ENCODE measurements at places on chromosomes 7 and 10.

GRCh38 chr7:33698692-33699128 lies 206.6 kb upstream of the BMPER start:
- no peak for DNase-seq

DNA sequence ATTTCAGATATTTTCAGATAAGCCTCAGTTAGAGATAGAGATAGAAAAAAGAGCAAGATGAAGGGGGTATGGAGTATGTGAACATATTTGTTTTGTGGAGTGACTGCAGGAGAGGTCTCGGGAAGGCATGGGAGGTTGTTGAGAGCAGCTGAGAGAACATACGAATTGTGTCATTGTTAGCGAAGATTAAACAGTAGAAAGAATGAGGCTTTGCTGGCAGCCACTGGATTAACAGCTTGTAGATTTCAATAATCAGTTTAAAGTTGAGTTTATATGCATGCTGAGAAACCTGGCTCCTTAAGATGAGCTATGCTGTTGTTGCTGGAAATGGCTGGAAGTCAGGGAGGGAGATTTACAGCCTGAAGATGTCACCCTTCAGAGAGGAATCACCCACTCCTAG lies 100.9 kb upstream of the SORCS3 start:
- no peak for DNase-seq

DNA sequence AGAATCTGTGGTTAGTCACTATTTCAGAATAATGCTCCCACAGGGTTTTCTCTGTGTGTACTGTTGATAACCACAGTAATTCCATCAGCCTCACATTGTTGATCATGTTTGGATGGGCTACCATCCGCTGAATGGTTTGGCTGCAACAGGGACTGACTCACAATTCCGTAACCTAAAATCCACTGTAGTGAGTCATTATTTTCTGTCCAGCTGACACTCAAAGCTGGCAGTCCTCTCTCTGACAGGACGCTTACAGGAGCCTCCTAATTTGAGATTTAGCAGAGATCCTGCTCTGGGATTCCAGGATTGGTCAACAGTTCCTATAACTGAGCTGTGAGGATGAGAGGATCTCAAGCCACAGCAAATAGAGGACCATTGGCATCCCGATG lies 32.7 kb downstream of the VWA2 start:
- peak; percentile 76 for DNase-seq

DNA sequence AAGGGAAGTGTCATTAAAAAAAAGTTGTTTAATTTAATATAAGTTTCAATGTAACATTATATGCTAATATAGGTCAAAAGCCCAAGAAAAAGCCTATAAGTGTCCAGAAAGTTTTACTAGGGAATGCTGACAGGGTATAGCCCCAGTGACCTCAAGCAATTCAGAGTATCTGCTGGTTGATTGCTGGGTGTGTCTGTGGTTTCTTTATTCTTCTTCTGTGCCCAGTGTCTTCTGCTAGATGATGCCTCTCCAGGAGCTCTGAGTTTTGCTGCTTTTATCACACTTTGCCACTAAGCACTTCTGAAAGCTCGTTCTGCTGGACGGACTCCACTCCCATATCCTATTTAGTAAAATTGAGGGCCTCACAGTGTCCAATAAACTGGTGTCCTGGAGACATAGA lies 212.2 kb upstream of the NRG3 start:
- no peak for DNase-seq

GRCh38 chr10:49690698-49691356 lies 11.4 kb downstream of the C10orf53 start:
- no peak for DNase-seq

- no peak for DNase-seq
Measured at GRCh38 chr7:43513251-43513650, 69.7 kb upstream of the STK17A start.

DNA sequence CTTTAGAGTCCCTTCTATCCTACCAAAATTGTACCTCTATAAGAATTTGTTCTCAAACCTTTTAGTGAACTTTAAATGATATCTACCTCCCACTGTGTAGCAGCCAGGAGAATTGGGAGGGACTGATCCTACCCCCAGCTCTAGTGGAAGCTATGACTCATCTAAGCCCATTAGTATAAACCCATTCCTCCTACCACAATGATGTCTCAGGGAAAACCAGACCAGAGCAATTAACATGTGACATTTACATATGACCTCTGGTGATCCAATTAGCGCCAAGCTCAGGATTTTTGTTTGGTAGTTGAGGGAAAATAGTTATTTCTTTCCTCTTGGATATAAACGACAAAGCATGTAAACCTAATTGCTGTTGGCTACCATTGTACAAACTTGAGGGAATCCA lies 33.1 kb upstream of the R3HCC1L start:
- no peak for DNase-seq

DNA sequence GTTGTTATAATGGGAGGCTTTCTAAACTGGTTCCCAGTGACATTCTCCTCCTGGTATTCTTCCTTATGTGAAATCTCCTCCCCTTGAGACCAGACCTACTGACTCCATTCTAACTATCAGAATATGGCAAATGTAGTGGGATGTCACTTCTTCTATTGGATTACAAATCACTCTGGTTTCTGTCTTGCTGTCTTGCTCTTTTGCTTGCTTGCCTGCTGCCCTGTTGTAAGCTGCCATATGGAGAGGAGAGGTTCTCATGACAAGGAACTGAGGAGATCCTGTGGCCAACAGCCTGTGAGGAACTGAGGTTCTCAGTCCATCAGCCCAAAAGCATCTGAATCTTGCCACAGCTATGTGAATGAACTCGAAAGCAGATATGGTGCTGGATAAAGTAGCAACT lies 4.7 kb upstream of the NRCAM start:
- DNase-seq: no peak

Measured in H54 (cell line).